ENCODE measurements at places on chromosomes 5 and 9. TPM values are rescaled to one million over a fixed set of nuclear protein-coding genes. Genes with fewer than 3 reads are reported as not detected.

- DNase-seq: no peak
Measured at GRCh38 chr5:88674356-88675167, 208.4 kb downstream of the MEF2C start.

Gene RNF180
- 12.4 TPM for total RNA-seq

DNA sequence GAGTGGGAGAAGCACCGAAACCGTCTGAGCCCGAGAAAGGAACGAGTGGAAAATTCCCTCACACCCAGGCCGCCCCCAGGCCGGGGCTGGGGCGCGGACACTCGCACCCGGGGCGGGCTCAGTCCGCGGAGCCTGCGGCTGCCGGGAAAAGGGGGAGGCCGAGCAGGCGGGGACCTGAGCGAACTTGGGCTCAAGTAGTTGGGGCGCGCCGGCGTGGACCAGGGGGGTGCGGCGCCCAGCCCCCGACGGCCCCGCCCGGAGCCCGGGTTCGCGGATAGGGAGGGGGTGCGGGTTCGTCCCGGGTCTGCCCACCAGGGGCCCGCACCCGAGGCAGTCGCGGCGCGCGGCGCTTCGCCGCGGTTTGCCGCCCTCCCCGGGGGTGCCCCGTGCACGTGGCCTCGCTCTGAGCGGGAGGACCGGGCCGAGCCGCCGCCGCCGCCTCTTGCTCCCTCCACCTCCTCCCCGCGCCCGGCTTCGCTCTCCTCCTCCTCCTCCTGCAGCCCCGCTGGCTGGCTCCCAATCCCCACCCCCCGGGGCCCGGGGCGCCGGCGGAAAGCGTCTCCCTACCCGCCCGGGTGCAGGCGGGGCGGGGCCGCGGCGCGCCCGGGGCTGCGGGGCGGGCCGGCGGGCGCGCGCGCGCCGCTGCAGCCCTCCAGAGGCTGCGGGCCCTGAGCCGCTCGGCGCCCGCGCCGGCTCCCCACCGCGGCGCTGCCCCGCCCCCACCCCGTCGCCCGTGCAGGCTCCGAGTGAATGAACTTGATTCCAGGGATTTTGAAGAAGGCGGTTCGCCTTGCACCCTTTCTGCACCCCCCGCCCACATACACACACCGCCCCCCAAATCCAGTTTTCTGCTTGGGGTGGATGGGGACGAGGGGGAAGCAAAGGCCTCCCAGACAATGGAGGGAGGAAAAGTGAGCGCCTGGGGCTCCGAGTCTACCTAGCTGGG, 1.3 kb upstream of the NFIB start:
- peak; percentile 97 for DNase-seq

Gene GPR151
- not detected for total RNA-seq

GRCh38 chr9:134922932-134923240, 5.2 kb upstream of the FCN1 start:
- no peak for DNase-seq
